Stimulated activated CD4-positive, alpha-beta T cell treated with anti-CD3 and anti-CD28 coated beads, Interleukin-15, amount 100 ng/mL, for 48 hours (primary cell): ENCODE measurements at places on chromosomes 5 and 9.

DNA sequence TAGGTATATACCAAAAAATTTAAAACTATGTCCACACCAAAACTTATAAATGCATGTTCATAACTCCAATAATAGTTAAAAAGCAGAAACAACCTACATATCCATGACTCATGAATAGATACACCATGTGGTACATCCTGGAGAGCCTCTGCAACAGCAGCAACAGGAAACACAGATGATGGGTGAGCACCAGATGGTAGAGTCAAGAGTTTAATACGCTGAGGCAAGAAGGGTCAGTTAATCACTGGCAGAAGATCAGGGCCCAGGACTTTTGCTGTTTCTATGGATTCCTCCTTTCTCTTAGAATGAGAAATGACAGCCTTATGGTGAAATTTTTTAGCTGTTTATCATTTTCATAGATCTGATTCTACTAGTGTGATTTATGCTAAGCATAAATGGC, 351.8 kb upstream of the ADAMTSL1 start:
- DNase-seq = no peak

DNA sequence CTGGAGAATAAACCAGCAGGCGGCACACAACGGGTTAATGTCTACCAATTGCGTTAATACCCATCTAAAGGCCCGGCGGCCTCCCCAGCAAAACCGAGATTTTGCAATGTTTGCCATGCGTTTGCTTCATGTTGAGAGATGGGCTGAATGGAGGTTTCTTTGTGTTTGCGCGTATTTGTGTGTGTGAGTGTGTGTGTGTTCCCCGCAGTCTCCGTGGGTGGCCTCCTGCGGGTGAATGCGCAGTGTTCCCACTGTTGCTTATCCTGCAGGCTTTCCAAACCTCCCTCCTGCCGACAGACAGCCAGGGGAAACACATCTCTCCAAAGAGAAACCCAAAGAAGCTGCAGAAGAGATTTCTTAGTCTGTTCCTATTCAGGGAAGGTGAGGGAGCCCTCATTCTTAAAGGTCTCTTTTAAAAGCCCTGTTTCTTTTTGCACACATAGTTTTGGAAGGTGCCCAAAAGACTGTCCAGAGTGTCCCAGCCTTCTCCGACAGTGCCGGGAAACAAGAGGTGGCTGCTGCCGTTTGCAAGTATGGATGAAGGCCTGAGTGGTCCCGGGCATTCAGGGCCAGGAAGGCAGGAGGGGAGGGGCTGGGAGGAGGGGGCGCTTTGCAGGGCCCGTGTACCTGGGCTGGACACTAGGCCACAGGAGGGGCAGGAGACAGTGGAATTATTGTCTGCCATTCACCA, 103.8 kb upstream of the ERCC6L2 start:
- no peak for DNase-seq

- no peak for DNase-seq
Observed at GRCh38 chr5:168073991-168074800, 217.2 kb upstream of the WWC1 start.

DNA sequence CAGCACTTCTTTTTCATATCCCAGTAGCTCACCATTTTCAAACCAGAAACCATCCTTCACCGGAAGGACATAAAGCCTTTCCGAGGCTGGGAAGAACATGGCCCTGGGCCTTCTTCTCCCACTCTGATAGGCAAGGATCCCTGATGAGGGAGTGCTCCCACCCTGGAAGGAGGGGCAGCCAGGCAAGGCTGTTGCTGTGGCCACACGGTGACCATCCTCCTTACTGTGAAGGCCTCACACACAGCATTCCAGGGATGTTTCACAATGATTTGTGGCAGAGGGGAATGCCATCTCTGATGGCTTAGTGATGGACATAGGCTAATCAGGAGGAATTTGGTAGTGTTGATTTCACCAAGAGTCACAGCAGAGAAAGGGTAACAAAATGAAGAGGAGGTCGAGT, 130.7 kb downstream of the ADAMTS12 start:
- DNase-seq = no peak

GRCh38 chr5:136853971-136854370, 488.6 kb upstream of the TRPC7 start:
- no peak for DNase-seq

GRCh38 chr5:56858777-56859442, 43.6 kb downstream of the MAP3K1 start:
- no peak for DNase-seq

DNA sequence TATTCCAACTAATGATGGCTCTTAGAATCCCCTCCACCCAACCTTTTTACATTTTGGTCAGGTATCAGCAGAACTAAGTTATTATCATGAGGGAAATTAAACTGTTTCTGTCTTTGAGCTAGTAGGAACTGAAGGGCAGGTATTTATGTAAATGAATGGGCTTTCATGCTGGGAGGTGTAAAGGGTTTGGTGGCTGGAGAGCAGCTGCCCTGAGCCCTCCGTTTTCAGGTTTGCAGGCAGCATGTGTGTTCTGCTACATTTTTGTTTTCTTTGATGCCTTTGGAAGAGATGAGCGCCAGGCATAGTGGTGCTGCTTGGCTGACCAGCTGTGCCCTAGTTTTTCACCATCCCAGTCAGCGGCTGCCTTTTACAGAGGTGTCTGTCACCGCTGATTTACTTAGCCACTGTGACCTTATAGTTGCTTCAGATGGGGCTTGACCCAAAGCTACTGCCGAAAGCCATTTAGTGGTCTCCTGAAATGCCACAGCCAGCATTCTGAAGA, 231.9 kb downstream of the MAST4 start:
- DNase-seq = no peak

- no peak for DNase-seq
Observed at GRCh38 chr9:110105107-110105506, 102.9 kb downstream of the C9orf152 start.

- DNase-seq = no peak
Observed at GRCh38 chr5:17005107-17005828, 69.2 kb upstream of the MYO10 start.

DNA sequence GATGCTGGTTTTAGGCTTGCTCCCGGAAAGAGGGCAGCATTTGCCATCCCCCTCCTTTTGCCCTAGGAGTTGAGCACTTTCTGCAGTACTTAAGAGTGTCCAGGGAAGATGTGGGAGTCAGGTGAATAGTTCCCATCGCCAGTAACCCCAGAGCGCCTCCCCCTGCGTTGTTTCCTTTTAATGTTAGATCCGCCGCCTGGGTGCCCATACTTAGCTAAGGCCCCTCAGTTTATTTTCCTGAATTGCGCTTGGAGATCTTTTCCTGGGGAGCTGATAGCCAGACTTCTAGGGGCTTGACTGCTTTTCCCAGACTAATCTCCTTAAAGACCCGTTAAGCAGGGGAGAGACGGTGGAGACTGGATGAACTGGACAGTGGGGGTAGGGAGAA, 377 bp upstream of the PCDHAC2 start:
- DNase-seq = no peak

DNA sequence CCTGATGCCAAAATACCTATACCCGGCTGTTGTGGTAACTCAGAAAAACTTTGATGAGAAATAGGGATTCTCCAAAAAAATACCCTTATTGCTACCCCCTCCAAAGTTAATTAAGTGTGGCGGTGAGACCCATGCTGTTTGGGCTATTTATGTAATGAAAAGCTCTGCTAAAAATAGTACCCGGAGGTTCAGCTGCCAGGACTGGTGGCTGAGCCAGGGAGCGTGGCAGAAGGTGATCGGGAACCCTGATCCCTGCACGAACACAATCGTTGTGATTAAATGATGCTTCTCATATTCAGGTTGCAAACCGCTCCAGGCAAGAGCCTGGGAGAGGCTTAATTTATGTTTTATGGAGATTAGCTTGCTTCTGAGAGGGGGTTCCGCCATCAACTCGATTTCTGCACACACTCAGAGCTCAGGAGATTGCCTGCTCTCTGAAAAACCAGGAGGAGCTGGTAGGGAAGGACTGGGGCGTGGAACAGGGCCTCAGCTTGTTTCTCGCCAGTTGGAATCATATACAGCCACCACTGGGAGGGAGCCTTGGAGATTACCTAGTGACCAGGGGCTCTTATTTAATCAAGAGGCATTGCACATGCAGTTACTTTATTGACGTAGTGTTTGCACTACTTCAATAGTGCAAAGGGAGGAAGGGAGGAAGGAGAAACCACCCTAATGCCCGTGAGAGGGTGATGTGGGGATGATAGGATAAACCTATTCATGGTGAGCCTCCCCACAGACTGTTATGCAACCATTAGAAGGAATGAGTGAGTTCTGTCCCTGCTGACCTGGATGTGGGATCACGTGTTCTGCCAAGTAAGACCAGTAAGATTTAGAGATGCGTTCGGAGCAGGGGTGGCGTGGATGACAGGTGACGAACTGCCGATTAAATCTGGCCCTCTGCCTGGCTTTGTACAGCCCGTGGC, 23.4 kb downstream of the HRH2 start:
- no peak for DNase-seq

DNA sequence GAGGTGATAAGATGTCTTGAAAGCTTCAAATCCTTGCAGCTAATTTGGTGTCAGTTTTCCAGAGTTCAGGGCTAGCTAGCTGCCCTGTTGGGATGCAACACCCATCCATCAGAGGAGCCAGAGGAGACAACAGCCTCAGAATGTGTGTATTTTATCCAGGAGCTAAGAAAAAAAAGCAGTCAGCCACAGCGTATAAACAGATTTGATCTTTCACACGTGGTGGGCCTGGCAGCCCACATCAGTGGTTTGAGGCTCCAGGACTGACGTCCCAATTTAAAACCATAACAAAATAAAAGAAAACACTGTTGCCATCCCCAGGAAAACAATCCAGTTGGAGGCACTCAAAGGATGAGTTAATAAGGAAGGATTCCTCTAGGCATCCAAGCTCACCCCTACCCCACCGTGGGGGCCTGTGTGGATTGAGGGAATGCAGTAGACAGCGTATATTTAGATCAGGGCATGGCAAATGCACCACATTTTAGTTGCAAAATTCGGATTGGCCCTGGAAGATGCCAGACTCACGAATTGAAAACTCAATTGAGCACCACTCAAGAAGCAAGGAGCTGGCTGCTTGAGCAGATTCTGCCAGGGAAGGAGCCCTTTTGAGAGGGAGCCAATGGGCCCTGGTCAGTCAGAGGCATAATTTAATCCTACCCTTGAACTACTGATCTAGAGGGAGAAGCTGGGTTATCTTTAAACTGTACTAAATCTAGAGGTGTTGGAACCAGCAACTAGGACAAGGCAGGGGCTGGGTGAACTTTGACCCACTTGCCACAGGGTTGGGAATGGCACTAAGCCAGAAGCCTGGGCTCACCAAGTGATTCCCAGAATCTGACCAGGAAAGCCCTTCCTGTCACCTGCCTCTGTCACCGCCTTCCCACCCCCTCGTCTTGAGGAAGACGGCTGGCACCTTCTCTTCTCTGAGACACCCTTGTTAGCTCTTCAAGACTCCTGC, 17.5 kb downstream of the ADRA1B start:
- DNase-seq = no peak

DNA sequence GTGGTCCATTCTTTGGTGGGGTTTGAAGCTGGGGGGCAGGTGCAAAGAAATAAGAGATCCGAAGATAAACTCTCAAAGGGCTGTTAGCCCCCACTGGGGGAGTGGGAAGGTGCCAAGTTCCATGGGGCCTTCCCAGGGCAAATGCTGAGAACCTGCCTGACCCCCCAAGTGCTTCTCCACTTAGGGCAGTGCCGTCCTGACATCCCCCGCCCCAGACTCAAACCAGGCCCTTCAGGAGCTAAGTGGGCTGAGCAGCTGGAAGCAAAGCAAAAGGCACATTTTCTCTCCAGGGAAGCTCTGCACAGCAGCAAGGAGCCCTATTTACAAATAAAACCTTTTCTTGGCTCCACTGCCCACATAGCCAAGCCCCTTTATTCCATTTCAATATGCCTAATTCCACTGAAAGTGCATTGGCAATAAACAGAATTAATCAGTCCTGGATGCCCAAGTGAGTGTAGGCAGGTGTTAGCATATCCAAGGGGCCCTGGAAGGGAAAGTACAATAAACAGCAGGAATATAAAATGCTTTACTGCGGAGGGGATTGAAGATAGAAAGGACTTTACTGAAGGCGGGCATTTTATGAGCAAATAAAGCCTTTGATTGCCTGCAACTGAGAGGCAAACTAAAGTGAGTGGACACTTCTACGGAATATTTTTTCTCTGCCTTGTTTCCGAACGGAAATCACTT, 44.6 kb downstream of the WHRN start:
- DNase-seq = no peak

DNA sequence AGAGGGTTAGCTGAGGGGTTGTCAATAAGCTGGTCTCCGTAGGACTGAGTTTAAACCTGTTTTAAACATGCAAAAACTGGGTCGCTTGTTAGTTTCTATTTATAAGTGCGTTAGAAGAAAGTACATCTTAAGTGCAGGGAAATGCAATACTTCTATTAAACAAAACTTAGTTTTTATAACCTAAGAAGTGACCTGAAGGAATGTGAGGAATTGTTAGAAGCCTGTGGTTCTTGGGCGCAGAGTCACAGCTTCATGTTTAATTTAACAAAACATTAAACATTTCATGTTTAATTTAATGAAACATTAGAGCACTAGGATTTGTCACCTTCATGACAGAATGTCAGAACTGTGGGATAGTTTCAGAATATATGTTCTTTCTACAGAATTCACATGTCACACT, 469.2 kb upstream of the WWC1 start:
- DNase-seq = no peak

- DNase-seq = no peak
Observed at GRCh38 chr9:12667892-12668291, 25.3 kb upstream of the TYRP1 start.

DNA sequence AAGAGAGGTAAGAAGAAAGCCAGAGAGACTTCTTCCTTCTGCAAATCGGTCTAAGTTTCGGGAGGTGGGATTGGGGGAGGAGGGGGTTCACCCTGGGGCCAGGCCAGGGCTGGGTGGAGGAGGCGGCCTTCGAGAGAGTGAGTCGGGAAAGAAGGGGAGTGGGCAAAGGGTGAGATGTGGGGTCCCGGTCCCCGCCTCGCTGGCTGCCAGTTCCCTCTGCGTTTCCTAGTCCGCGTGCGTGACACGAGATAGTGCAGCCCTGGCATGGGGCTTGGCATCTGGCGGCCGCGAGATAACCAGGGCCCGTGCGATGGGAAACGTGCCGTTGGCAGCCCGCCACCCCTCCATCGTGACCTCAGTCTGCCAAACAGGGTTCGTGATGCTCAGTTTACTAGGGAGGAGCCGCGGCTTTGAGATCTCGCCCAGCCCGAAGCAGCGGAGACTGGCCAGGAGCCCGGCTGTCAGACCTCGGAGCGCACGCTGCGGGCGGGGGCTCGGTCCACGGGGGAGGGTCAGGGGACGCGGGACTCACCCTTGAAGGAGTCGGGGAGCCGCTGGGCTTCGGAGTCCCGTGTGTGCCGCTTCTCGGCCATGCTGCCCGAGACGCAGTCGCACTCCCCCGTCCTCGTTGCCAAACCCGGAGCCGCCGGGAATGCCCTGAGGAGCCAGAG, at the start of gene STOM:
Gene STOM (minus strand): TSS at position 656 of the 671 bp plus-strand sequence. CDS start 63 bp downstream, at position 593.
- DNase-seq = peak; percentile 51

- no peak for DNase-seq
Observed at GRCh38 chr9:136656795-136657611, 5.7 kb upstream of the EGFL7 start.
